ENCODE measurements at places on chromosomes 11 and 22. TPM values are rescaled to one million over a fixed set of nuclear protein-coding genes. Genes with fewer than 3 reads are reported as not detected.

PDE2A gene
- not detected for total RNA-seq

LUZP2 gene
- total RNA-seq = under 0.01 TPM

MRGPRE gene
- total RNA-seq = not detected

AKIP1 gene
- total RNA-seq = 29.5 TPM

IGF2 gene
- 24.9 TPM for total RNA-seq

GGTLC2 gene
- not detected for total RNA-seq

BATF2 gene
- 0.65 TPM for total RNA-seq

RTN4RL2 gene
- 4.4 TPM for total RNA-seq

SMTNL1 gene
- total RNA-seq = not detected

C11orf86 gene
- not detected for total RNA-seq

Measured in mesangial cell (primary cell).